ENCODE measurements at places on chromosomes 2 and 18. TPM values are rescaled to one million over a fixed set of nuclear protein-coding genes. Genes with fewer than 3 reads are reported as not detected.
A peak's percentile ranks its signal among the peaks of the same experiment; 100 is the strongest.

Gene MAPRE2
- polyA plus RNA-seq: 8.6 TPM

DNA sequence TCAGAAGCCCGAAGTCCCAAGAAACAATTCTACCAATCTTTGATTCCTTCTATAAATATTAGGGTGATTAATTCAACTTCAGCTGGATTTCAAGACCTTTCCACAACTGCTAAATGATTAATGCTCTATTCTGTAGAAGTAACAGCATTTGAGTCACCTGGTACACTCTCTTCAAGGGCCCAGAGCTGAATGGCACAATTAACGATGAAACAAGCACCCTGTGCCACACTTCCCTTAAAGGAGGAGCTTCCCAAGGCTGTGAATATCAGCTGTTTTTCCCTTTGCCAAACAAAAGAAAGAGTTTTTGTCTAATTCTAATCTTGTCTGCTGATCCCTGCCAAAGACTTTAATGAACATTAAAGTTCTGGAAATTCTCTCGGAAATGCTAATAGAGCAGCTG, 56.0 kb downstream of the BOD1L2 start:
- no peak overlapping the region for H3K4me3 ChIP-seq
- no peak overlapping the region for H3K27ac ChIP-seq
- H3K4me1 ChIP-seq: no peaks in the 10 kb centered on the region
- no peaks in the 10 kb centered on the region for H3K36me3 ChIP-seq

- H3K27ac ChIP-seq: no peak overlapping the region
- no peaks in the 10 kb centered on the region for H3K36me3 ChIP-seq
- no peaks in the 10 kb centered on the region for H3K4me1 ChIP-seq
- DNase-seq: no peak
- no peaks in the 10 kb centered on the region for H3K27me3 ChIP-seq
These were observed 69.8 kb downstream of the NEB start for GRCh38 chr2:151664520-151664919.

GRCh38 chr2:216373896-216374295, 1.6 kb upstream of the MARCHF4 start:
- peaks cover 40% of the 10 kb centered on the region for H3K4me1 ChIP-seq
- H3K27ac ChIP-seq: no peak overlapping the region
- no peaks in the 10 kb centered on the region for H3K36me3 ChIP-seq
- H3K4me3 ChIP-seq: no peak overlapping the region
- DNase-seq: no peak

- no peak overlapping the region for H3K4me3 ChIP-seq
- no peaks in the 10 kb centered on the region for H3K4me1 ChIP-seq
- H3K27ac ChIP-seq: no peak overlapping the region
- DNase-seq: no peak
These were observed 43.5 kb upstream of the TTC39C start for GRCh38 chr18:23971097-23971440.

DNA sequence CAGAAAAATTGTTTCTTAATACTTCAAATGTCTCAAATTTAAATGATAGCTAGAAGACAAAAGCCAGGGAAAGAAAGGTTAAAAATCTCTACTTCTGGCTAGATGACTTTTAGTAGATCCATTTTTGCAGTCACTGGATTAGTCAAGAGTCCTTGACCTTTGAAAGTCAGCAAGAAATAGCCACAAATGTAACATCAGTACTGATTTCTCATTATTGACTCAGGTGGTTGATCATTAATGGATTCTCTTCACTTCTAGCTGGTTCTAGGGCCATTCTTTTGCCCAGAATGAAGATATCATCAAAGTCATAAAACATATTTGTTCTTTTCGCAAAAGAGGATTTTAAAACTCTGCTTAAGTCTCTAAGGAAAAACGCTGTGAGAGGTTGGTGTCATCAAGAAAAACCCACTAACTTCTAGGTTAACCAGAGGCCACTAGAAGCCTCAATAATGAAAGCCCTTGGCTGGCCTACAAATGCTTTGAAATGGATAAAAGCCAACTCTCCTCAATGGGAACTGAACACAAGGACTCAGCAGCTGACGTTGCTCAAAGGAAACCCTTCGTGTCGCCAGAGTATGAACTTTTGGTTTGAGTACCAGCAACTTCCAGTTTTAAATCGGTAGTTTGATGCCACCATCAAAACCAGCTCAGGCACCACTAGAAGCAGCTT, 66.3 kb downstream of the IRS1 start:
- DNase-seq: no peak
- H3K36me3 ChIP-seq: no peaks in the 10 kb centered on the region
- no peak overlapping the region for H3K4me3 ChIP-seq
- no peaks in the 10 kb centered on the region for H3K4me1 ChIP-seq
- no peaks in the 10 kb centered on the region for H3K27me3 ChIP-seq

GRCh38 chr18:64380117-64380516, 231.2 kb upstream of the LINC00305 start:
- no peak for DNase-seq
- no peaks in the 10 kb centered on the region for H3K4me1 ChIP-seq
- H3K27me3 ChIP-seq: no peaks in the 10 kb centered on the region
- H3K4me3 ChIP-seq: no peak overlapping the region
- no peak overlapping the region for H3K27ac ChIP-seq
- no peaks in the 10 kb centered on the region for H3K36me3 ChIP-seq

Gene RSAD2
- 2.2 TPM for polyA plus RNA-seq

Gene DUSP28
- polyA plus RNA-seq: 2.8 TPM

GRCh38 chr18:79664525-79665125, 15.0 kb upstream of the CTDP1 start:
- H3K4me3 ChIP-seq: no peak overlapping the region
- peaks cover 6% of the 10 kb centered on the region for H3K4me1 ChIP-seq
- no peaks in the 10 kb centered on the region for H3K36me3 ChIP-seq
- DNase-seq: peak; percentile 50
- no peak overlapping the region for H3K27ac ChIP-seq
- H3K27me3 ChIP-seq: no peaks in the 10 kb centered on the region

- no peaks in the 10 kb centered on the region for H3K27me3 ChIP-seq
- no peak overlapping the region for H3K4me3 ChIP-seq
- H3K4me1 ChIP-seq: peaks cover 25% of the 10 kb centered on the region
- H3K27ac ChIP-seq: no peak overlapping the region
These were observed 37.7 kb upstream of the TBC1D8 start for GRCh38 chr2:101188683-101189405.

GRCh38 chr2:223725494-223725893, 111.9 kb downstream of the AP1S3 start:
- peak; percentile 56 for DNase-seq
- peak overlapping the region; percentile 49 for H3K27ac ChIP-seq
- no peaks in the 10 kb centered on the region for H3K27me3 ChIP-seq

- H3K36me3 ChIP-seq: no peaks in the 10 kb centered on the region
- no peaks in the 10 kb centered on the region for H3K27me3 ChIP-seq
- no peaks in the 10 kb centered on the region for H3K4me1 ChIP-seq
- H3K4me3 ChIP-seq: no peak overlapping the region
- no peak overlapping the region for H3K27ac ChIP-seq
These were observed 13.2 kb upstream of the ENOSF1 start for GRCh38 chr18:725646-726045.

GRCh38 chr2:207416900-207417299, 112.9 kb upstream of the CREB1 start:
- no peaks in the 10 kb centered on the region for H3K36me3 ChIP-seq
- H3K4me3 ChIP-seq: no peak overlapping the region
- peaks cover 4% of the 10 kb centered on the region for H3K4me1 ChIP-seq
- no peaks in the 10 kb centered on the region for H3K27me3 ChIP-seq

DNA sequence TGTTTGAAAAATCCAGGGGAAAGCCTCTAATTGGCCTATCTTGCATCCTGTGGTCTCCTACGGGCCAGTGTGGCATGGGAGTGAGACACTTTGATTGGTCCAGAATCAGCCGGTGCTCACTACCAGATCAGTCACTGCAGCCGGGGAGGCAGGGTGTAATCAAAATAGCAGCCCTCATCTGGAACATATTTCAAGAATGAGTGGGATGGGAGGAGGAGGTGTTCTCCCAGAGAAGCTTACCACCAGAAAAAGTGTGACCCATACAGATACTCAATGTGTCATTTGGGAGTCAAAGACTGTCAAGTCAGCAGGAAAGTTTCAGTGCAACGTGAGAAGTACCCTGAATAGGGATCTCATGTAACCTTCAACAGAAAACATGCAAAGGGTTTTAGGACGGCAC, 393.9 kb upstream of the SLC14A2 start:
- no peaks in the 10 kb centered on the region for H3K27me3 ChIP-seq
- DNase-seq: no peak

DNA sequence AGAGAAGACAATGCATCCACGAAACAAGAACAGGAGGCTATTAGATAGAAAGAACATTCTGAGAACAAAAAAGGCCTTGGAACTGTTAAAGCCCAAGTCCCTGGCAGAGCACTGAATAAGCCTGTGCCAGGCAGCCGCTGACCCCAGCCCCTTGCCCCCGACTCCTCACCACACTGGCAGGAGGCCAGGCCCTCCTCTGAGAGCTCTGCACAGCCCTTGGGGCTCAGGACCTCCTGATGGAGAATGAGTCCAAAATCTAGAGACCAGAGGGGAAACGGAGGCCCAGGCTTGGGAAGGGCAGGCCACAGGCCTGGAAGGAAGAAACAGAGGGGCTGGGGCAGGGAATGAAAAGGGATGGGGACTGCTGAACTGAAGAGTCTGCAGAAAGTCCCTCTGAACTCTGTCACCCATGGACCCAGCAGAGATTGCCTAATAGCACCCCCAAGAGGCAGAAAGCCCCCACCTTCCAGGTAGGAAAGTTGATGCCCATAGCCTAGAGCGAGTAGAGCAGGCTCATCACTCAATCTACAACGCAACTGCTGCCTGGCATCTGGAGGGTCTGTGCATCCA, 18.3 kb upstream of the TNS1 start:
- no peaks in the 10 kb centered on the region for H3K4me1 ChIP-seq
- H3K27ac ChIP-seq: no peak overlapping the region
- DNase-seq: no peak

GRCh38 chr18:21727702-21728101, 12.9 kb upstream of the MIB1 start:
- DNase-seq: no peak
- H3K4me3 ChIP-seq: no peak overlapping the region
- no peaks in the 10 kb centered on the region for H3K27me3 ChIP-seq
- H3K4me1 ChIP-seq: no peaks in the 10 kb centered on the region
- H3K36me3 ChIP-seq: no peaks in the 10 kb centered on the region

Gene PARD3B
- 1.2 TPM for polyA plus RNA-seq

DNA sequence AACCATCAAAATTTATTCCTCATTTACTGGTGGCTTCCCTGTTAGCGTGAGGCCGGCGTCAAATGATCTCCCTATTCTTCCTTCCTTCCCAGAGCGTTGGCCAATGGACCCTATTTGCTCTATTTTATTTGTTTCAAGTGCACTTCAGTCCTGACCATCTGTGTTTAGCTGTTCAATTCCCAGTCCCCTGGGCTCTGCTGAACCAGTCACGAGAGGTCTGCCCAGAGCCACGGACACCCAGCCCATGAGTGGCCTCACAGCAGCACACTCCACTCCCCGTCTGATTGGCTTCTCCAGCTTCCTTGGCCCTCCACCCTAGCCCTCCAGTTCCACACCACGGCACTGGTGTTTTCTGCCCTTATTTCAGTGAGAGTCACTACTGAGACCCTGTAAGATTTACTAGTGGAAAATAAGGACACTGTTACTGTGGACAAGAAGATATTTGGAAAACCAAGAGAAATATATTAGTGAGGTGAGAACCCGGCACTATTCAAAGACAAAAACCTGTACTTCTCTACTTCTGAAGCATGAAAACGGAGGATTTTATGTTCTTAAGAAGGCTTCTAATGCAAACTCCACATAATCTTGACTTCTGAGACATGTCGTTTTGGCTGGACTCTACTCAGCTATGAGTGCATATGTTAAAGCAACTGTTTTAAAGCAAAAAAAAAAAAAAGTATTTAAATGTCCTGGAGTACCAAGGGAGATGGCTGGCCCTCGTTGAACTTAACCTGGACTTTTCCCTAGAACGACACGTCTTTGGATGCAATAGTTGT, 86.6 kb downstream of the COL6A3 start:
- H3K27me3 ChIP-seq: peaks cover 20% of the 10 kb centered on the region
- H3K4me1 ChIP-seq: no peaks in the 10 kb centered on the region
- no peak for DNase-seq

- DNase-seq: peak; percentile 7
- no peak overlapping the region for H3K27ac ChIP-seq
- no peak overlapping the region for H3K4me3 ChIP-seq
- H3K4me1 ChIP-seq: peaks cover 3% of the 10 kb centered on the region
These were observed 149.9 kb downstream of the RBM43 start for GRCh38 chr2:151111599-151112278.

Gene CDK15
- polyA plus RNA-seq: 0.96 TPM

Gene TACR1
- not detected for polyA plus RNA-seq

- H3K4me1 ChIP-seq: peaks cover 18% of the 10 kb centered on the region
- no peak overlapping the region for H3K27ac ChIP-seq
- no peaks in the 10 kb centered on the region for H3K36me3 ChIP-seq
- no peaks in the 10 kb centered on the region for H3K27me3 ChIP-seq
- no peak for DNase-seq
These were observed 64.6 kb downstream of the TMEM17 start for GRCh38 chr2:62441421-62441820.
